ENCODE measurements at places on chromosomes 4 and X.

DNA sequence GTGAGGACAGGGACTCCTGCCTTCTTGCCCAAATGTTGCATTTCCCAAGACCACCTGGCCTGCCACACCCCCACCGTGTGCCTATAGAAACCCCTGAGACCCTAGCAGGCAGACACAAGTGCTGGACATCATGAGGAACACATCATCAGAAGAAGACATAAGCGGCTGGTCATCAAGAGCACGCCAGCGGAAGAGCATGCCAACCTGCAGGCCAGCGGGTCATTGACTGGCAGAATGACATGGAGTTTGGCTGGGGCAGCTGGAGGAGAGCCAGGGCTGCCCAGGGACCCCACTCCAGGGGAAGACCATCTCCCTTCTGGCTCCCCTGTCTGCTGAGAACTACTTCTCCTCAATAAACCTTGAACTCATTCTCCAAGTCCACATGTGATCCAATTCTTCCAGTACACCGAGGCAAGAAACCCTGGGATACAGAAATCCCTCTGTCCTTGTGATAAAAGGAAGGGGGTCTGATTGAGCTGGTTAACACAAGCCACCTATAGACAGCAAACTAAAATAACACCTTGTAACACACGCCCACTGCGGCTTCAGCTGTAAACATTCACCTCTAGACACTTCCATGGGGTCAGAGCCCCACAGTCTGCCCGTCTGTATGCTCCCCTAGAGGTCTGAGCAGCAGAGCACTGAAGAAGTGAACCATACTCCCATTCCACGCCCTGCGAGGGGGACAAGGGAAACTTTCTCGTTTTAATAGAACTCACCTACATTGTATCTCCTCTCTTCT is 164.8 kb upstream of the EMCN start:
- DNase-seq, result no peak

DNA sequence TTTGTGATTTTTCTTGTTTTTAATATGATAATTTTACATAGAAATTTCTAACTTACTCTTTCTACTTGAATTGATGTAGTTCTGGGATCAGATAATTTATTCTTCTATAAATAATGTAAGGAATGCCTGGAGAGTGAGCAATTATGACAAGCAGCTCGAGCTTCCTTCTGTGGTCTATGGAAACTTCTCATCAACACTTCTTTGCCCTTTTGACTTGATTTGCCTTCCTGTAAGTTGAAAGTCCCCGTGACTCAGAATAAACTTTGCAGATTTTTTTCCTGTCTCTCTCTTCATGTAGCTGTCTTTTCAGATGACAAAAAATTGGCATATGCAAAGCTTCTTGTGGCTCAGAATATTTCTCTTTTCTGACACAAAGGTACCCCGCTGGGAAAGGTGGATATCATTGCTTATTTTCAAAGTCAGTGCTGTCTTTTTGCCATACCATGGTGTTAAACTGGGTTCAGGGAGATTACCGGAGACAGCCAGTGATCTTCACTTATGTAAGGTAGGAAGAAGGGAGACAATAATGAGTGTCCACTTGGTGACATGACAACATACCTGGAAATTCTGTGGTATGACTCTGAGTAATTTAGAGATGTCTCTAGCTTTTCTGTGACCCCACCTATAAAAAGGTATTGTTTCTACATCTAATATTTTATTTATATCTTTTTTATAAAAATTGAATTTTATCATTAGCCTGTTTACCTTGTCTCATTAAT is 278.6 kb upstream of the GNPDA2 start:
- DNase-seq, result no peak

- DNase-seq, result peak; percentile 57
Observed at GRCh38 chrX:154401045-154401799, 3.0 kb downstream of the RPL10 start.

DNA sequence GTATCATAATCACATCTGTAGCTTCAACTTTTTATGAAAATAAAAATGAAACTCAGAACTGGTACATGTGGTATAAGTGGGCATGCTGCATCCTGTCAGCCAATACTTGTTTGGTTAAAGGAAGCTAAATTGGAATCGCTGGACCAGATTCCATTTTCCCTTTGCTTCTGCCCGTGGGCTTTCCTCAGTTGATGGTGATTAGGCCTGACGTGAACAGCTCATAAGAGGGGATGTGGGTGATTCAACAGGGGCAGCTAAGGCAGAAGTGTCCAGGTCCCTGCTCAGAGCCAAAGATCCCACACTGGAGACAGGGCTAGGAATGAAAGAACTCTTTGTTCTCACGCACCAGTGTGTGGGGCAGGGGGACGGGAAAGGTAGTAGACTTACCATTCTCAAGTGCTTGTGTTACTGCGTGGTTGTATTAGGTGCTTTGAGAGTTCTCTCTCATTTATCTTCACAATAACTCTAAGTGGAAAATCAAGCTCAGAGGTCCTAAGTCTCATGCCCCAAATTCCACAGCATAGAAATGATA is 63.2 kb upstream of the GUCY1A1 start:
- no peak for DNase-seq

GRCh38 chr4:2253160-2254084 is 8.5 kb downstream of the MXD4 start:
- DNase-seq, result no peak

All from NB4 (cell line).